ENCODE measurements at places on chromosomes 6 and 20.

DNA sequence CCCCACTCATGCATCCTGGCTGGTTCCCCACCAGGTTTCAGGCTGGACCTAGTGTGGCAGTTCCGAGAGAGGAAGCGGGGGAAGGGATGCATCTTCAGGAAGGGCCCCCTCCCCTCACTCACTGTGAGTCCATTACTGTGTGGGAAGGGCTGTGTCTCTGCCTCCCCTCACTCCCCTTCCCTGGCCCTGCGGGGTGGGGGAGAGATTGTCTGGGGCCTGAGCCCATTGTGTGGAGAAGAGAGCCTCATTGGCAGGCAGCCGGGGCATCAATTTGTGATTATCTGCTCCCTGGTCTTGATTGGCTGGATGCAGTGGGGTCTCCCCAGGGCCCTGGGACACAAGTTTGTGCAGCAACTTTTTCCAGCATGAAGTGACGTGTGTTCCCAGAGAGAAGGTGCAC lies 4.1 kb upstream of the MYT1 start:
- no peak for DNase-seq

GRCh38 chr6:52418606-52419005 lies 1.5 kb upstream of the EFHC1 start:
- no peak for DNase-seq

DNA sequence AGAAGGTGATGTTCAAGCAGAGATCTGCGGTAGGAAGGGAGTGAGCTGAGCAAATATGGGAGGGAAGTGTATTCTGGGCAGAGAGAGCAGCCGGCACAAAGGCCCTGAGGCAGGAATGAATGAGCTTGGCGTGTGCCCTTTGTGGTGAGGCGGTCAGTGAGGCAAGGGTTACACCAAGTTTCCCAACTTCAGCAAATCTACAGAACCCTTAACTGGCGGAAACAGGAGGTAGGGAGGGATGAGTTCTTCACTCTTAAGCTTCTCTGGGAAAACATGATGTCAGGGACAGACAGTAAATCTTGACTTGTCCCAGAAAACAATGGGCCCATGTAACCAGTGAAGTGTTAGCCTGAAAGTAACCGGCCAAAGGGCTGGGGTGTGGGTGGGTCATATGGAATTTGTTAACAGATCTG lies 97.1 kb upstream of the PTPN1 start:
- no peak for DNase-seq

DNA sequence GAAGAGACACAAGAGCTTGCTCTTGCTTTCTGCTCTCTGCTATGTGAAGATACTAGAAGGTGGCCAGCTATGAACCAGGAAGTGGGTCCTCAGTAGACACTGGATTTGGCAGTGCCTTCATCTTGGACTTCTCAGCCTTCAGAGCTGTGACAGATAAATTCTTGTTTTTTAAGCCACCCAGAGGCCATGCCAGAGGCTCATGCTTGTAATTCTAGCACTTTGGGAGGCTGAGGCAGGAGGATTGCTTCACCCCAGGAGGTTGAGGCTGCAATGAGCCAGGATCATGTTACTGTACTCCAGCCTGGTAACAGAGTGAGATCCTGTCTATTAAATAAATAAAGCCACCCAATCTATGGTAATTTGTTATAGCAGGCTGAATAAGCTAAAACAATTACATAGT lies 185.5 kb upstream of the SALL4 start:
- DNase-seq = no peak

DNA sequence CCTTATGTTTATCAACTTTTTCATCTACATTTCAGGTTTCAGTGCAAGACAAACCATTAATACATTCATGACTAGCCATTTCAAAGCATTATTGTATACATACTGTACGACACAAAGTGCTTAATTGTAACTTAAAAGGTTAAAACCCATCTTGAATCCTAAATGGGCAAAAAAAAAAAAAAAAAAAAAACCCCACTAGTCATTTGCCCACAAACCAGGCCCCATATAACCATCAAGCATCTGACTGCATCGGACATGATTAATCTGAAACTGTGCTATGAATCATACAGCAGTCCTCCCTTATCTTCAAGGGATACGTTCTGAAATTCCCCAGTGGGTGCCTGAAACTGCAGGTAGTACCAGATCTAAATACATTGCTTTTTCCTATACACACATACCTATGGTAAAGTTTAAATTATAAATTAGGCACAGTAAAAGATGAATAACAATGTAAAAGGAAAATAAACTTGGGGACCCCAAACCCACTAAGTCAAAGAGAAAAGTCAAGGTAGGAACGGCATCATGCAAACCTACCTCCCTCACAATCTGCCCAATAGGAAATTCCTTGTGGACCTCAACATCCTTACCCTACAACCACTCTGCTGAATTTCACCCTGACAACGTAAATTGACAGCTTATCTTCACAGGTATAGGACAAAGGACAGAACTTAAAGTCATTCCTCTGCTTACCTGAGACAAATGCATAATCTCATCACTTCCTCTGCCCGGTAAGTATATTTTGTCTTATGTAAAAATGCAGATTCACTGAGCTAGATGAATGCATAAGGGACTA lies 14.3 kb downstream of the B4GALT5 start:
- no peak for DNase-seq

GRCh38 chr6:50973464-50973863 lies 154.8 kb downstream of the TFAP2B start:
- DNase-seq = no peak

DNA sequence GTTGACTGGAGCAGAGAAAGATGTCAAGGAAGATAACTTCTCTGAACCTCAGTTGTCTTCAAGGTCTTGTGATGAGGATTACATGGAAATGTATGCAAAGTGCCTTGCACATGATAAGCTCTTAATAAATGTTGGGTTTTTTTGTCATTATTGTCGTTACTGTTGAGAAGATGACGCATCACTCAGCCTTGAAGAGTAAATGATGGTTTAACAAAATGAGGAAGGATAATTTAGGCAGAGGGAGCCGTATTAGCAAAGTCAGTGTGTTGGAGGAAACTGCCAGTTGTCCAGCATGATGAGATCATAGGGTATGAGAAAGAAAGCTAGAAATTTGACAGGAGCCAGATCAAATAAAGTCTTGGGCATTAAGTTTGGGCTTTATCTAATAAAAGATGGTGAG lies 8.8 kb upstream of the SUPT3H start:
- no peak for DNase-seq

GRCh38 chr6:131258010-131258652 lies 122.9 kb downstream of the AKAP7 start:
- no peak for DNase-seq

DNA sequence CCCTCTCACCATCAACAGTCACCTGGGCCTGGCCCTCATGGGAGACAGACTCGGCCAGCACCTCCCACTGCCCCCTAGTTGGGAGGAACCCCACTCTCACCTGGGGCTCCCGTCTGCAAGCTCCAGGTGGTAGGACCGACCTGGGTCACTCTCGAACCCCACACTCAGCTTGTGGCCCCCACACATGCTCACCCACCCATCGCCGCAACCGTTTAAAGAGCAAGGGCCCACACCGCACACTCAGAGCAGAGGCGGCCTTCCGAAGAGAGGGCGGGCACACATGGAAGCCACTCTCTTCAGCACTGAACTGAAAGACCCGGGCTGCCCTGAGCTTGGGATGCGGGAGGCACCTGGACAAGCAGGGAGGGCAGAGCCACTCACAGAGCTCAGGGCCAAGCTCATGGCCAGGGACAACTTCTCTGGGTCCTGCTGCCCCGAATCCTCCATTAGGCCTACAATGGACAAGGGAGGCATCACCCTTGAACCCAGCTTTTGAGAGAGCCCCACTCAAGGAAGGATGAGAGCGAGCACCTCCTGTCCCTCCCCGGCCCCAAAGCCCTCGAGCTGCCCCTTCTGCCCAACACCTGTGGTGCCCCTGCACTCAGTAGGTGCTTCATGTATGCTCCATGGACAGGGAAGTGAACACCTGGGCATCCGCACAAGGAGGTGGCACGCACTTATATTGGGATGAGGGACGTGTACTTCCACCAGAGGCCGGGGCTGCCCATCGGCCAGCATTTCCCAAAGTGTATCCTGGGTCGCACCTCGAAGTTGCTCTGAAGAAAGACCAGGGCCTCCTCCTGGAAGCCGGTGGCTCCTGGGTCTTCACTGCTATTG lies 50.4 kb downstream of the YTHDF1 start:
- DNase-seq = no peak

- DNase-seq = no peak
These were observed 298.3 kb downstream of the PRL start for GRCh38 chr6:21998582-21998981.

GRCh38 chr20:6053064-6053775 lies 640 bp downstream of the LRRN4 start:
- DNase-seq = no peak

DNA sequence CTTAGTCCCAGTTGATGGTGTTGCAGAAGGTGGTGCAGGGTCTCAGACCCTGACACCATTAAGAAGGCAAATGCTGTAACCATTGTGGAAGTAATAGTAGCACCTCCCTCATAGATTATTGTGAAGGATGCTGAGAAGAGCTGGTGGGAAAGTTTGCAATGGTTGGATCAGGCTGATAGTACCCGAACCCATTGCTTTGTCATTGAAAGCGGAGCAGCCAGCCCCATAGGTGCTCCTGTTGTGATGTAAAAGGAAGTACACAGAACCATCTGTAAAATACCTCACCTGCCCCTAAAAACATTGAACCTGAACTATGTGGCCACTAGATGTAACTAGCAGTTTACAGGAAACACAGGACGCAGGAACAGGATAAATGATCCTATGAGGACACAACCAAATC lies 31.5 kb downstream of the RIOK1 start:
- no peak for DNase-seq

GRCh38 chr6:158697811-158698210 lies 48.0 kb downstream of the SYTL3 start:
- DNase-seq = no peak

- no peak for DNase-seq
These were observed 15.2 kb upstream of the SPAG4 start for GRCh38 chr20:35600176-35600992.

DNA sequence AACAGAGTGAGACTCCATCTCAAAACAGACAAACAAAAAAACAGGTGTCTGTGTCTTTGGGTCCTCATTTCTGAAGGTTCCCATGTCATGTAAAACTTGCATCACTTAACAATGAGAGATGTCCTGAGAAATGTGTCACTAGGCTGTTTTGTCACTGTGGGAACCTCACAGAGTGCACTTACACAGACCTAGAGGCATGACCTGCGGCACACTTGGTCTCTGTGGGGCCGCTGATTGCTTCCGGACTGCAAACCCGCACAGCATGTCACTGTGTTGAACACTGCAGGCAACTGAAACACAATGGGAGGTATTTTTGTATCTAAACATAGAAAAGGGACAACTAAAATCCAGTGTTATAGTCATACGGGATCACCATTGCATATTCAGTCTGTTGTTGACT lies 42.3 kb upstream of the TMEM181 start:
- no peak for DNase-seq

DNA sequence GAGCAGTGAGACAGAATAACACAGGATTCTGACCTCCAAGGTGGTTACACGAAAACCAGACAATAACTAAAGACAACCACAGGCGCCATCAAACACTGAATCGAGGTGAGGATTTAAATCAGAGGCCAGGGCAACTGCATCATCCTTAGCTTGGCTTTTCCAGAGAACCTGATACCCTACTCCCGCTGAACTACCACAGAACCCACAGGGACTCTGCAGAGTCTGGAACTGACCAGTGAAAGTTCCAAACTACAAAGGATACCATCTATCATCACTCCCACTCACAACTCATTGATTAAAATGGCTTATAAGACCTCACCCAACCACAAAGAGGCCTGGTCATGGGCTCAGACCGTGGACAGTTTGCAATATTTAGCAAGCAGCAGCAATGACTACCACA lies 85.0 kb downstream of the BFSP1 start:
- DNase-seq = no peak

DNA sequence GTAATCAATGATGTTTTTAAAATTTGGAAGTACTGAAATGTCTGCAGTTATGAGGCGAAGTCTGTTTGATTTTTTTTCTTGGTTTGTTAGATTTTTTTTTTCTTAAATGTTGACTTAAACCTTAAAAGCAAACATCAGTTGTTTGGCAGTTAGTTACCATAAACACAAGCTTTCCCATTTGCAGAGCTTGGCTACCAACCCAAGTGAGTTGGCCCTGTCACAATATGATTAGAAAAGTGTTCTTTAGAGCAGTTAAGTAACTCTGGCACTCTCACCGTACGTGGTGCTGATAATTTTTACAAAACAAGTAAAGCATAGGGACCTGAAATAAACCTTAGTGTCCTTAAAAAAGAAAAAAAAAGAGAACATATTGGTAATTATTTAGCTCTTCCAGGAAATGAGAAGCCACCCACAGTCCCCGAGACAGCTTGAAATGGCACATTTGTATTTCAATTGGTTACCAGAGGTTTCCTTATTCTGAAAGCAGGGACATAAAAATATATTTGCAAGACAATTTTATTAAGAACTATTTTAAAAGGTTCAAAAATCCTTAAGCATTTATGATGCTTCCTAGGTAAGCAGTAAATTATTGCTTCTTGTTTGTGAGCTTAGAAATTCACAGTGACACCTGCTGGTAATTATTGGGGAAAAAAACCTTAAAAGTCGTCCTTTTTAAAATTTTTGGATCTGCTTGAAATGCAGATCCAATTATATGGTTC lies 3.9 kb downstream of the HEY2 start:
- DNase-seq = no peak

GRCh38 chr6:170288852-170289179 lies 2.1 kb downstream of the DLL1 start:
- DNase-seq = no peak

DNA sequence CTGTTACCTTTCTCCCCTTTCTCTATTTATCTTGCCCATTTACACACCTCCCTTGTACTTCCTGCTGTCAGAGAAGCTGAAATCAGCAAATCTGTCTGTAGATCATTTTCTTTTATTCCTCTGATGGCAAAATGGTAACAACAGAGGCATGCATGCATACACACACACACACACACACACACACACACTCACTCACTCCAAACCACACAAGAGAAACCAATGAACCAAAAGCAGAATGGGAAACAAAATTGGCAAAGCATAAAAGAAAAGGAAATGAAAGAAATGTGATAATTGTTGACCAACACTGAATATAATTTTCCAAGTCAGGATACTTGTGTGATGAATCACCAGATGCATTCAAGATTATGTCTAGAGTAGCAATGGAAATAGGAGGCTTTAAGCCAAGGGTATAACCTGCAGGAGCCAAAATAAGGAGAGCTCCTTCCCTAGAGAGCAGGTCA lies 172.4 kb downstream of the PLCB4 start:
- DNase-seq = no peak

DNA sequence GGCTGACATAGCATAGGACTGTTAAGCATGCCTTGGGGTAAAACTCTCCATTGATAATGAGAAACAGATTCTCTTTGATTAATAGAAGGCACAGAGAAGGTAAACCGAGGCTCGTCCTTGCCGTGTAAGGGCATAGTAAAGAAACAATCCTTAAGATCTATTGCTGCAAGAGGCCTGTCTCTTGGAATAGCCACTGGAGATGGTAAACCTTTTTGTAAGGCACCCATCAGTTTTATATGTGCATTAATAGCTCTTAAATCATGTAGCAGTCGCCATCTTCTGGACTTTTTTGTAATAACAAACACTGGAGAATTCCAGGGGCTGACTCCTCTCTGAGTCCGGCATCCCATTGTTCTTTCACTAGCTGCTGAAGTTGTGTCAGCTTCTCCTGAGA lies 8.4 kb upstream of the ABHD12 start:
- no peak for DNase-seq

GRCh38 chr6:31639043-31639442 lies 13.4 kb downstream of the BAG6 start:
- DNase-seq = no peak

- DNase-seq = no peak
These were observed 23.5 kb downstream of the MCM8 start for GRCh38 chr20:5973971-5974370.

GRCh38 chr6:83365931-83366330 lies 64.9 kb downstream of the ME1 start:
- DNase-seq = no peak

- DNase-seq = no peak
These were observed 24.1 kb downstream of the LGSN start for GRCh38 chr6:63295553-63296194.

Measured in stimulated activated CD4-positive, alpha-beta T cell treated with anti-CD3 and anti-CD28 coated beads, Interleukin-12 subunit alpha, Interleukin-12 subunit beta, amount 100 ng/mL, for 4 hours (primary cell).